Kidney glomerular epithelial cell (primary cell): ENCODE measurements at places on chromosomes 6 and 20.

- DNase-seq: no peak
Measured at GRCh38 chr20:53929974-53930650, 140.3 kb downstream of the BCAS1 start.

DNA sequence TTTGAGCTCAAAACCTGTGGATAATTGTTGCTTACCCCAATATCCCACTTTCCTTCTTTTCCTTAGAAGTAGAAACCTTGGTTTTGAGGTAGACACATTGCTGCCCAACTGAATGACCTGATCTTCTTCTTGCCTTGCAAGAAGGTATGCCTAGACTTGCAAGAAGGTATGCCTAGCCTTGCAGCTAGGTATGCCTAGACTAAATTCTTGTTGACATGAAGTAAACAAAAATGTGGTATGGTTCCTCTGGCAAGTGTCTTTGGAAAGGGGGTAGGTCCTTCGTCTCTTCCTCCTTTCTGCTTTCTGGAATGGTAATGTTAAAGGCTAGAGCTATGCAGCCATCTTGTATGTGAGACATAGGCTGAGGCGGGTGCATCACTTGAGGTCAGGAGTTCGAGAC lies 129.2 kb downstream of the GMPR start:
- DNase-seq: no peak

DNA sequence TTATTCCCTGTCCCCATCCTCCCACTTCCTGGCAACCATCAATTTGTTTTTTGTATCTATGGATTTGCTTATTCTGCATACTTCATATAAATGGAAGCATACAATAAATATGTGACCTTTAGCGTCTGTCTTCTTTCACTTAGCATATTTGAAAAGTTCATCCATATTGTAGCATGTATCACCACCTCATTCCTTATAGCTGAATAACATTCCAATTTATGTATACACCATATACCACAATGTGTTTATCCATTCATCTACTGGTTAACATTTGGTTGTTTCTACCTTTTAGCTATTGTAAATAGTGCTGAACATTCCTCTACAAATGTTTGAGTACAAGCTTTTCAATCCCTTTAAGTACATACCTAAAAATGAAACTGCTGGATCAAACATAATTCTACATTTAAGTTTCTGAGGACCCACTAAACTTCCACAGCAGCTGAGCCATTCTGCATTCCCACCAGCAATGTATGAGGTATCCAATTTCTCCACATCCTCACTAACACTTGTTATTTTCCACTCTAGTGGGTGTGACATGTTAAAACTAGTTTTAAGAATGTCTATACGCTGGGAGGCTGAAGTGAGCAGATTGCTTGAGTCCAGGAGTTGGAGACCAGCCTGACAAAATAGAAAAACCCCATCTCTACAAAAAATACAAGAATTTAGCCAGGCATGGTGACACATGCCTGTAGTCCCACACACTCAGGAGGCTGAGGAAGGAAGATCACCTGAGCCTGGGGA lies 32.9 kb downstream of the NUDT3 start:
- DNase-seq: no peak

DNA sequence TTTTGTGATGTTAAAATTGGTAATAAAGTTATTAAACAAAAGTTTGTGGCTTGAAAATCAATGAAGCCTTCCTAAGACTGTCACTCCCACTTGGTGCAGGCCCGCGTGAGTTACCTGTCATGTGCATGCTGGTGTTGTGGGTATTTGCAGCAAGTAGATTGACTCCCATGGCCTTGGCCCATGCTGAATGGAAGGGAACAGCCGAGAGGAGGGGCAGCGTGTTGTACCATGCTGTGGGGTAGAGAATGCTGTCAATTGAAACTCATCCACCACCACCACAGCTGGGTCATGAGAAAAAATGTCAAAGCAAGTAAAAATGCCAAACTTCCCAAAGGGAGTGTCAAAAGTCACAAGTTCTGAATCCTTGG lies 12.7 kb upstream of the VNN1 start:
- DNase-seq: no peak

- no peak for DNase-seq
Measured at GRCh38 chr20:37727957-37728634, 34.3 kb downstream of the CTNNBL1 start.

GRCh38 chr20:39823224-39823623 lies 861.1 kb downstream of the DHX35 start:
- peak; percentile 63 for DNase-seq

DNA sequence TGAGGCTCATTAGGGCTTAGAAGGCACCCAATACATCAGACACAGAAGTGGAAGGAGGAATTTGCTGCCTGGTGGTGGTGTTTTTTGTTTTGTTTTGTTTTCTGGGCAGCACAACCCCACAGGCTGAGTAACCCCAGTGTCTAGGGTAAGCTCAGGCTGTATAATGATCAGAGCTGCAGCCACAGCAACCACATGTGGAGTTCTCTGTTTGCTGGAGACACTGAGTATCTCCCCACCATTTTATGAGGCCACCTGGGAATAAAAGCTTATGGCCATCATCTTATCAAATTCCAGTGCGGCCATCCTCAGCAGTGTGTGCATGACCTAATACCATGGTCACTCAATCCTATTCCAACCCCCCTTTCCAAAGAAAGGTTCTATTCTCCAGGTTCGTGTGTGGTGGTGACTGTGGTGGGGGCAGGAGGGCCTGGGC lies 3.4 kb upstream of the DLL1 start:
- DNase-seq: peak; percentile 27

DNA sequence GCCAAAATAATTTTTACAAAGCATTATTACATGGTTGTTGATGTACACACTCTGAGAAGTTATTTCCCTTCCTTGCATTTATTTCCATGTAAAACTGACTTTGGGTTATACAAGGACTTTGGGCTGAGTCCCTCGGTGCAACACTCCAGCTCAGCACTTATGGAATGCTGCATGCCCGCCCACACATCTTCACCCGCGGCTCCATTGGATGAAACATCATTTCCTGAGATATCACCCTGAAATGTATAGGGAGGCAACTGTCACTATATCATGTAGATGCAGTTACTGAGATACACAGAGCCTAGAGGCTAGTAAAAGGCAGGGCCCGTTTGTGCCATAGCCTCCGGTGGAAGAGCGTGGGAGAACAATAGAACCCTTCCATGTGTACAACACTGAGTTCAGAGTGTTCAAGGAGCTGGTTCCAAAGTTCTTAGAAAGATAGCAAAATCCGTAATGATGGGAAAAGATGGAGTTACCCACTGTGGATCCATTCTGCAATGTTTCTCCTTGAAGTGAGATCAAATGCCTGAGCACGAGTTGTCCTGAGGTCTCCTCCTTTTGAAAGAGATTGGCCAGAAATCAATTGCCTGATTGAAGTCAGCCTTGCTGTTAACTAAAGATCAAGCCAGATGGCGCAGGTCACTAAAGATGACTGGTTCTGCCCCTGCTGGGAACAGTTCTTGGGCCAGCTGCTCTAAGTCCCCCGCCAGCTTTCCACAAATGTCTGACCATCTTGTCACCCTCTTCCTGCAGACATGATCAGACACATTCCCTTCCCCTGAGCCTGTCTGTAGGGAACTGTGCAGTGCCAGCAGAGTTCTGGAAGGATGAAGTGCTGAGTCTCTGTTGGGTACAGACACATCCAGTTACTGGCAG lies 100.9 kb upstream of the IYD start:
- no peak for DNase-seq

DNA sequence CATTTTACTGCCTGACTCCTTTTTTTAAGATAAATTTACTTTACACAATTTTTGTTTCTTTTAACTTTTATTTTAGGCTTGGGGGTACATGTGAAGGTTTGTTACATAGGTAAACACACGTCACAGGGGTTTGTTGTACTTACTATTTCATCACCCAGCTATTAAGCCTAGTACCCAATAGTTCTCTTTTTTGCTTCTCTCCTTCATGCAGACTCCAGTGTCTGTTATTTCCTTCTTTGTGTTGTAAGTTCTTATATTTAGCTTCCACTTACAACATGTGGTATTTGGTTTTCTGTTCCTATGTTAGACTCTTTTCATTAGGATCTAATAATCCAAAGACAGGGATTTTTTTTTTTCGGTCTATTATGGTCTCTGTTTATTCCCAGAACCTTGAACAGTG lies 83.5 kb upstream of the CCN6 start:
- no peak for DNase-seq

DNA sequence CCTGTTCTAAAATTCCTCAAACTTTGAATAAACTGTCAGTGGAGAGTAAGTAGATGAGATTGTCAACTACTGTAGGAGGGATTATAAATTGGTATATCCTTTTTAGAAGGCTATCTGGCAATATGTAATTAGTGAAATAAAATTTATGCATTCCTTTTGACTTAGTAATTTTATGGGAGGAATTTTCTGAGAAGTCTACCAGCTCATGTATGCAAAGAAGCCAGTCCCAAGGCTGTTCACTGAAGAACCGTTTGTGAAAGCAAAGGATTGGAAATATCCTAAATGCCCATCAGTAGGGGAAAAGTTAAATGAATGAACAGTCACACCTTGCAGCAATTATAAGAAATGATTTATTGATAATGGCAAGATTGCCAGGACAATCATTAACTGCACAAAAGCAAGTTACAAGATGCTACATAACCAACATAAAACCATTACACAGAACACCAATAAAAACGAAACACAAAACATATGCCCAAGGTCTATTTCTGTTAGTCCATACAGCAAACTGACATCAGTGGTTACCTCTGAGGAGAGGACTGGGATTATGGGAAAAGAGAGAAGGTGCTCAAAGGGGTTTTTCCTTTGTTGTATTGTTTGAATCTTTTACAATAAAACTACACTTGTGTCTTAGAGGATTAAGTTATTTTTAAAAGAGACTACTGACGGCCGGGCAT lies 4.6 kb upstream of the DSTN start:
- peak; percentile 35 for DNase-seq

GRCh38 chr6:157595768-157596167 lies 214.8 kb downstream of the ZDHHC14 start:
- DNase-seq: no peak

DNA sequence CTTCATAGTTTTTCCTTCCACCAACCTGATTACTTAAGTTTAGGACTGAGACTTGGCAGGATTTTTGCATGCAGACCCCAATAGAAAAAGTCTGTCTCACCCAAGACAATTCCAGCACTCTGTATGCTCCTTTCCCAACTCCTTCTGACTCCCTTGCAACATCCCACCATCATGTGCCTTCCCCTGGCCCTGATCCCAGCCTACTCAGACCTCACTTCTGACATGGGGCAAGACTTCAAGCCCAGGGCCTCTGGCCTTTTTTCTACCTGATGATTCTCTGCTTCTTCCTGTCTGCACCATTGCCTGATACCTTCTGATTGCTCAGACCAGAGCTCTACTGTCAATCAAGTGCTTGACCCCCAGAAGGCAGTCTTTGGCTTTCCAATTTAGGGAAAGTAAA lies 96.6 kb downstream of the HAO1 start:
- no peak for DNase-seq

GRCh38 chr6:15551798-15552197 lies 111.0 kb downstream of the DTNBP1 start:
- DNase-seq: peak; percentile 22

GRCh38 chr20:8287340-8287739 lies 155.3 kb downstream of the PLCB1 start:
- no peak for DNase-seq

GRCh38 chr20:50887576-50887975 lies 43.7 kb downstream of the ADNP start:
- DNase-seq: no peak

DNA sequence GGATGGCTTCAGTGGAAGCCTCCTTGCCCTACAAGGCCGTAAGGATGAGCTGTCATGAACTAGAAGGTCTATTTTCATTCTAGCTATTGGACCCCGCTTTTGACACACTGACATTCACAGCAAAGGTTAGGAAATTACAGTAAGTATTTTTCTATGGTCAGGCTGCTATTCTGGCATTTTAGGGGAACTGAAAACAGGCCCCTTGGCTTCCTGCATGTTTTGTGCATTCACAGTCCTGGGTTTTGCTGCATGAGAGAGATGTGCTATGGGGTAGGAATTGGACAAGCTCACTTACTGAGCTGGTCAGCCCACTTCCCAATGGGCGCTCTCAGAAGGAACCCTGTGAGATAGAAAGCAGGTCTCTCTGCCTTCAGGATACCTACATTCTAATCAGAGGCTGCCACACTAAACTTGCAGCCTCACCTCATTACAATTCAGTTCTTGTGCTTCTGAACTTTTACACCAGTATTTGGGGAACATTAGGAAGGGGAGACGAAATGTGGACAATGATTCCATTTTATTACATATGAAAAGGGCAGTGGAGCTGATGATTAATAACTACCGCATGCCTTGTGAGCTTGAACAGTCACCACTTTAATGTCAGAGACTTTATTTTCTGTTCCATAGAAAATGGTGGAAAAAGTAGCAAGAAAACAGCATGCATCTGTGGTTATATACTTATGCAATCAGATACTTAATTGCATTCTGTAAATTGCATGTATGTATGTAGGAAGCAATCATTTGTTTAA lies 86.6 kb upstream of the TAB2 start:
- DNase-seq: no peak

DNA sequence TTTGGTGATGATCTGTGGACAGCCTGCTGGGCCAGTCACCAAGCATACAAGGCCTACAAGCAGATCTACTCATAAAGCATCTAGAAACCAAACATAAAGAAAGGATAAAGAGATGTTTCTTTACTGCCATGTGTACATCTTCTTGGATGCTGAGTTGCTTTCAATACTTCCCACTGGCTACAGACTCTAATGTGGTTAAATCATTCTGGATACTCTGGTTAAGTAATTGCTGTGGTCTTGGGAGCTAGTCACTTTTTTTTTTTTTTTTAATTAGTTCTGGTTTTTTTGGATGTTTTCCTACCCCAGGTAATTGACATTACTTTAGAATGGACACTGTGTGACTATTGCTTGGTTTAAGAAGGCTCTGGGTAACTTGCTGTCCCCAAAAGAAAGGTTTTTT lies 215.4 kb upstream of the RUNX2 start:
- DNase-seq: no peak

GRCh38 chr6:105087571-105088211 lies 92.1 kb downstream of the POPDC3 start:
- peak; percentile 58 for DNase-seq

- DNase-seq: no peak
Measured at GRCh38 chr6:165881806-165882205, 218.8 kb upstream of the PDE10A start.

- peak; percentile 38 for DNase-seq
Measured at GRCh38 chr6:32906539-32906938, 34.3 kb downstream of the HLA-DMB start.

DNA sequence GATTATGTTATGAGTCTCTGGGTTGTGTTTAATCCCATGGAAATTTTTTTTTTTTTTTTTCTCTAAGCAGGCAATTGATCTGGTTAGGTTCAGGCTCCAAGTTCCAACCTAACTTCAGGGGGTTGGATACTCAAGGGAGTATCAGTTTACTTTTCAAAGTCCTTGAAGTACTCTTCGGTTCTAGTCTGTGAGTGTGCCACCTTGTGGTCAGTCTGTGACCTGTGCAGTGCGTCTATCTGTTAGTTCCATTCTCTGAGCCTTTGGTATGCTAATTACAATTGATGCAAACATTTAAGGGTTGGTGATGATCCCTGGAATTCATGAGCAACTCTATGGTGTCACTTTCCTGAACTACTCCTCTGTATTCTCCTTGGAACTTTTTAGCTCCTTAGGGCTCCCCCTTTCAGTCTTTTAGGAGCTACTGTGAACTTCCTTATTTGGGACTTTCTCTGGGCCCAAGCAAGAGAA lies 342.0 kb downstream of the SOX4 start:
- DNase-seq: peak; percentile 60
